ENCODE measurements at places on chromosomes 13 and 19.

DNA sequence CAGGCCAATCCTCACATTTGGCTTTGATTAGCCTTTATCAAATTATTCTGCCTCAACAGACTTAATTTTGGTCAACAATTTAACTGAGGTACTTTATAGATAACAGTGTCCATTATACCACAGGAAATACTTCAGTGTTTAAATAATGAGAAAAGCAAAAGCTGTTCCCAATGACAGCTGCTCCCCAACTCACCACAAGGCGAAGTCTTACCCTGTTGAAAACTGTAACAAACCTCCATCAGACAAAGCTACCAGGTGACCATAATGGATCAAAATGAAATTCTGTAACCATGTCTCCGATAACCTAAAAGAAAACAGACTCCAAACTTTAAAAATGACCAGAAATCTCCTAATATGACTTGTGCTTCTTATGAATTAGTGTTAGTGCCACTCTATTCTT is 50.3 kb downstream of the ZNF44 start:
- DNase-seq: no peak

GRCh38 chr13:73995736-73996135 is 138.5 kb downstream of the KLF12 start:
- DNase-seq: no peak

GRCh38 chr19:18435842-18436670 is 1.9 kb downstream of the ISYNA1 start:
- DNase-seq: no peak

DNA sequence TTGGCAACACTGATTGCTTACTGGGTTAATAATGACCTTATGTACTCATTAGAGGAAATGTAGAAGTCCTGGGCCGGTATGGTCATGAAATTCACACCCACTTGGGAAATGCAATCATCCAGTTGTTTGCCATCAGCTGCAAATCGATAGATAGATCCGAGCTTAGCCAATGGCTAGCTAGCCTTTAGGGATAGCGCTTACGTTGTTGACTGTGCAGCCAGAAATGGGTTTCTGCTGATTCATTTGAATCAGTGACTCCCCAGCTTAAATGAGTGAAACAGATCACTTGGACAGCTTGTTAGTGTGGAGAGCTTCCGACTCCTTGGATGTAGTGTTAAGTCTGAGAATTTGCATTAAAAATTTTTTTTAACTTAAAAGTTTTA is 11.8 kb downstream of the IL17D start:
- no peak for DNase-seq

DNA sequence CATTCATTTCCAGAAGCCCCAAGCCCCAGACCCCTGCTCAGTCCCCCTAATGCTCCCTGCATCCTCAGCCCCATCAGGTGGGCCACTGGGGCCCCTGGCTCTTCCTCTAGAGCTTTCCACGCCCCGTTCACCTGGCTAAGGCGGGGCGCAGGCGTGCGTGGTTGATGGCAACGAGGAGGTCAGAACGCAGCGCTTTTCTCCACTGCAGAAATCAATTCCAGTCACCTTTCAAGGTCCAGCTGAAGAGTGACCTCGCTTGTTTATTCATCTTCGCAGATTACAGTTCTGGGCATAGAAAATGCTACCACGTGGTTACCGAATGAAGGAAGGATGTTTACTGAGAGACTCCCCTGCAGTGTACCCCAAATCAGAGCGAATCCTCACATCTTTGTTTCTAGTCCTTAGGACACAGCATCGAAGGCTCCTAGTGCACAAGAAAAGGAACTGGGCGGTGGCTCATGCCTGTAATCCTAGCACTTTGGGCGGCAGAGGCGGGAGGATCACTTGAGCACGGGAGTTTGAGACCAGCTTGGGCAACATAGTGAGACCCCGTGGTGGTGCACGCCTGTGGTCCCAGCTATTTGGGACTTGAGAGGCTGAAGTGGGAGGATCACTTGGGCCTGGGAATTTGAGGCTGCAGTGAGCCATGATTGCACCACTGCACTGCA is 828 bp upstream of the PBX4 start:
- DNase-seq: no peak

DNA sequence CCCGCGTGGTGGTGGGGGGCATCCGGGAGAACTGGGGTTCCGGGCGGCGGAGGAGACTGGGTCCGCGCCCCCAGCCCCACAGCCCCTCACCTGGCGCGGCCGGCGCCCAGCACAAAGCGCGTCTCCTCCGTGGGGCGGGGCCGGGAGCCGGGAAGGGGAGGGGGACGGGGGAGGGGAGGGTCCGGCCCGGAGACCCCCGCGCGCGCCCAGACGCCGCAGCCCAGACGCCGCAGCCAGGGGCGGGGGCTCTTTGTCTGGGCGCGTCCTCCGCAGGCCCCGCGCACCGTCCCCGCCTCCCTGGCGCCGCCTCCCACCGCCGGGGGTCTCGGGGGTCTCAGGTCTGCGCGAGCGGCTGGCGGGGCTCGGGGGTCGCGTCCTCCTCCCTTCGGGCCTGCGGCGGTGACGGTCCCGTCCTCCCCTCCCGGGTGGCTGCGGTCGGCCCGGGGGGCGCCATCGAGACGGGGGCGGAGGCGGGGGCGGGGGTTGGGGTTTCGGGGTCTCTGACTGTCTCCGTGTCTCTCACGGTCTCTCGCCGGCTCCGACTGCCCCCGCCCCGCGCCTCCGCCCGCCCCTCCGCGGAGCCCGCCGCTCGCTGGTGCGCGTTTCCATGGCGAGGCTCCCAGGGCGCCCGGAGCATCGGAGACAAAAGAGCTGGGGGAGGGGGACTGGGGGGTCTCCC is at the start of gene PLPPR3:
TSS of gene PLPPR3 (minus strand) at position 131 of the 679 bp plus-strand sequence. CDS start 396 bp downstream, outside the sequence.
- no peak for DNase-seq

- DNase-seq: peak; percentile 43
Measured at GRCh38 chr13:97849305-97849704, 104.2 kb upstream of the IPO5 start.

DNA sequence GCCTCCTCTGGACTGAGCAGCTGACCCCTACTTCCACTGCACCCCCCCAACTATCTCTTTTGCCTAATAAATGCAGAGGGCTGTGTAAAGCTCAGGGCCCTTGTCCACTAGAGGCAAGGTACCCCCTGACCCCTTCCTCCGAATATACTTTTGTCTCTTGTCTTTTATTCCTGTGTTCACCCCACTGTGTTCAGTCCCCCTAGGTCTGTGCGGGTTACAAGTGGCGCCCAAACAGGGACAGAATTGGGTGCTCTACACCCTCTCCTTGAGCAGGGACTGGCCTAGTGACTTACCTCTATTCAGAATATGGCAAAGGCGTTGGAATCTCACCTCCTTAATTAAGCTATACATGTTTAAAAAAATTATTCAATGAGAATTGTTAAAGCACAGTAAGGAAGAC is 15.0 kb downstream of the ZNF350 start:
- DNase-seq: peak; percentile 28

GRCh38 chr13:77859450-77859849 is 59.2 kb downstream of the EDNRB start:
- DNase-seq: peak; percentile 49

DNA sequence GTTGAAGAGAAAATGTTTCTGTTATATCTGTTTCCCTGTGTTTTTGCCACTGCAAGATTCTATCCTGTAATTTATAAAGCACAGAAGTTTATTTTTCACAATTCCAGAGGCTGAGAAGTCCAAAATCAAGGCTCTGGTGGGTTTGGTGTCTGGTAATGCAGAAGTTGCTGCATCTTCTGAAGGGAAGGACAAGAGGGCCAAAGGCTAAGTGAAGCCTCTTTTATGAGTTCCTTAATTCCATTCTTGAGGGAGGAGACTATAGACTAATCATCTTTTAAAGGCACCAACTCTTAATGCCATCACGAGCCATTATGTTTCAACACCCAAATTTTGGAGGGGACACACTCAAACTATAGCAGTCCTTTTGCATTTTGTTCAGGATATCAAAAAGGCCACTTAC is 34.1 kb upstream of the WDFY2 start:
- no peak for DNase-seq

GRCh38 chr19:34254698-34255432 is 511 bp downstream of the GARRE1 start:
- peak; percentile 38 for DNase-seq

DNA sequence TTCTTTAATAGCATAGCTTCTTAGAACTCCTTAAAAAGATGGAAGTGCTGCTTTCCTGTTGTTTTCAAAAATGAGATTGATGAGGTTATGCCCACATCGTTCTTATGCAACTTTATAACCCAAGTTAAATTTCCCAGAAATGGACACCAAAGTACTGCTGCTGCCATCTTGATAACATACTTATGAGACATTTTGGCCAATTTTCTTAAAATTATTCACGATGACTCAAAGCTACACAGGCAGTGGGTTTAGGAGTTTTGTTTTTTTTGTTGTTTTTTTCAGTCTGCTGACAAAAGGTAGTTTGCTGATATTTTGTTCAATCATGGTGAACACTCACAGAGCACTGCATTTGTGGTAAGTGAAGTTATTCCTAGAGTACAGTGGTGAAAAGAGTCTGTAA is 54.9 kb upstream of the RFC3 start:
- DNase-seq: no peak

- DNase-seq: no peak
Measured at GRCh38 chr13:30108216-30108912, 199.0 kb downstream of the KATNAL1 start.

DNA sequence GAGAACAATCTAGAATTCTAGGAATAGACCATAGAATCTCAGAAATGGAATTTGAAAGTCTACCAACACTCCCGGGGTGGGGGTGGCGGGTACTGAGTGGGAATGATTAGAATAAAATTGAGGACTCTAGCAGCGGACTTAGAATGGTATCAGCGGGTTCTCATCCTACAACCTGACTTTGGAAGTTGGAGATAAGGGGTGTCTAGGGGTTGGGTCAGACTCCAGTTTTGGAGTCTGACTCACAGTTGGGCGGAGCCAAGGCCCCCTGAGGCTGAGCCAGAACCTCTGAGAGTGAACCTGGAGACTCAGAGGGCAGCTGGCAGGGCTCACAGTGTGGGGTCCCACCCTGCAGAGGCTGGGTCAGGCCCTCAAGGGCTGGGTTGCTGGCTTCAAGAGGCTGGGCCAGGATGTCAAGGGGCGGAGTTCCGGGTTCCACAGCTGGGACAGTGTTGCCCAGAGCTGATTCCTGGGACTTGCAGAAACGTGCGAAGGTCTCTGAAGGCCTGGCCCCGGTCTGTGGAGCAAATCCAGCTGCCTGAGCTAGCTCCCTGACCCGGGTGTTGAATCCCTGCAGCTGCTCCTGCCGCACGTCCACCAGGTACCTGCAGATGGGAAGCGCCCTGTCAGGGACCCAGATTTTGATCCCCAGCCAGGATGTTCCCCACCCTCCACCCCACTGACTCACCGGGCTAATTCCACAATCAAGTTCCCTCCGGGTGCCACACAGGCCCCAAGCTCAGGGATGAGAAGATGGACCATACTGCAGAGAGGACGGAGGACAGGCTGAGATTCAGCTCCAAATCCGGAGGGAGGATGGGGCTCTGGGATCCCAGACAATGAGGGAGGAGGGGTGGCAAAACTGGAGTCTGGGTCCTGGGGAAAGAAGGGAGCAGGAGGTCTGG is 1.6 kb upstream of the TNNI3 start:
- no peak for DNase-seq

- DNase-seq: peak; percentile 96
Measured at GRCh38 chr19:45630463-45630862, 8.7 kb downstream of the EML2 start.

DNA sequence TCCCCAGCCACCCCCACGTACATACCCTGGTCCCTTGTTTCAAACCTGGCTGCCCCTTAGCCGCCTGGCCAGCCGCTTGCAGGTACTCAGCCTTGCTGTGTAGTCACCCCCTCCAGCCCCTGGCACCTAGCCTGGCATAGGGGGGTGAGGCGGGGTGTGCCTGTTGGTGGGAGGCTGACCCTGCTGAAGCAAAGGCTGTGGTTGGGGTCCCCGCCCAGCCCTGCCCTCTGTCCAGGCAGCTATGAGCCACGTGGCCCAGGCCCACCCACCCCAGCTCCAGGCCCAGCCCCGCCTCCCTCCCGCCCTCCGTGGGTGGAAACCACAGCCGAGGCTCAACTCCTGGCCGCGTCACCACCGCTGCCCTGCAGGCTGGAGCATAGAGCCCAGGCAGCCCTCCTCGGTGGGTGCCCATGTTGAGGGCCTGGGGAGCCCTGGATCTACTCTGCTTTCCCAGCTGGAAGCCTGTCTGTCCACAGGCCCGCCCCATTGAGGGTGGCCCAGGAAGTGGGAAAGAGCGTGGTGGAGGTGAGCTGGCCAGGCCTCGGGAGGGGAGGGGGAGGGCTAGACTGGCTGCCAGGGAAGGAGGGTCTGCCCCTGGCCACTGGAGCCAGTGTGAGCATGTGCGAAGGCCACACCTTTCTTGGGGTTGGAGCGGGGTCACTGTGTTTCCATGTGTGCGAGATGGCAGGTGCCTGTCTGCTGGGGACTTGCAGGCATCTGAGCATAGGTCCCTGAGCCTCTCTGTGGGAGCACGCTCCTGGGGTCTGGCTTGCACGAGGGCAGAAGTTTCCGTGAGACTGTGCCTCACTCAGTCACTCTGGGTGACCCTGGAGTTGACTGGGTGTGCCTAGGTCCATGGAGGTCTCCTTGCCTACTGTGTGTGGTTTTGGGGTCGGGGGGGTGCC is 31.0 kb downstream of the PAK4 start:
- DNase-seq: peak; percentile 55

GRCh38 chr13:110230661-110231347 is 76.2 kb downstream of the COL4A1 start:
- DNase-seq: no peak

GRCh38 chr13:110326263-110326904 is 19.3 kb downstream of the COL4A2 start:
- peak; percentile 40 for DNase-seq

DNA sequence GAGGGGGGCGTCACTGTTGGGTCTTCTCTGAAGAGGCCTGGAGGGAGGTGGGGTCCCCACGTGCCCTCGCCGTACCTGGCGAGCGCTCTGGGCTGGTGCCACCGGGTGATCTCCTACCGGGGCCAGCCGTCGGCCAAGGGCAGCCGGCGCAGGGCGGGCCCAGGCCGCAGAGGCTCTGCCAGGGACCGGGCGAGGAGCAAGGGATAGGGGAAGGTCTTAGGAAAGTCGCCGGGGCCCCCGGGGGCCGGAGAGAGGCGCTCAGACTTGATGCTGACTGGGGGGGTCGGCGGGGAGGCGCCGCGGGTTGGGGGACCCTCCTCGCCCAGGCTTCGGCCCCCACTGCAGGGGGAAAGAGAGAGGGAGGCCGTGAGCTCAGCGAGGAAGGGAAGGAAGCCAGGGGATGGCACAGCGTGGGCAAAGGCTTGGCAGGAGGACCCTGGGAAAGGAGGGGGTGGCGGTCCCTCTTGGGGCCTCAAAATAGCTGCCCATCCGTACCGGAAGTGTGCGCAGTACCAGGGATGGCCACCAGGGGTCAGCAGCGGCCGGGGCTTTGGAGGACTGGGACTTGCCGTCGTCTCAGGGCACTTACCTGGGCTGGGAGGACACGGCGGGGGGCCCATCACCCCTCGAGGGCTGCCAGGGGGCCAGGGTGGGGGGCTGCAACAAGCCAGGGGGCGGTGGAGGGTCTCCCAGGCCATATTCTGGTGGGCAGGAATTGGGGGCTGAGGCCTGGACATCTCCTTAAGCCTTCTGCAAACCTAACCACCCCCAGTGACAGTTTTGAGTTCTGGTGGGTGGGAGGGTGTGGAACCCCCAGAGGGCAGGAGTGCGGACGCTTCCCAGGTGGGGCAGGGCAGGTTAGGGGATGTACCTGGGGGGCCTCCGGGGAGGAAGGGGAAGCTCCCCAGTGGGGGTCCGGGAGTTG is 7.7 kb upstream of the TMEM161A start:
- DNase-seq: peak; percentile 49

Data from fibroblast of lung (primary cell).